ENCODE measurements at places on chromosomes 7 and 10. TPM values are rescaled to one million over a fixed set of nuclear protein-coding genes. Genes with fewer than 3 reads are reported as not detected.

GRCh38 chr7:92034116-92034515 lies 93.5 kb downstream of the AKAP9 start:
- no peak overlapping the region for H3K27ac ChIP-seq
- no peaks in the 10 kb centered on the region for H3K27me3 ChIP-seq
- no peaks in the 10 kb centered on the region for H3K4me1 ChIP-seq
- H3K36me3 ChIP-seq = peaks cover 11% of the 10 kb centered on the region
- no peak for DNase-seq

DNA sequence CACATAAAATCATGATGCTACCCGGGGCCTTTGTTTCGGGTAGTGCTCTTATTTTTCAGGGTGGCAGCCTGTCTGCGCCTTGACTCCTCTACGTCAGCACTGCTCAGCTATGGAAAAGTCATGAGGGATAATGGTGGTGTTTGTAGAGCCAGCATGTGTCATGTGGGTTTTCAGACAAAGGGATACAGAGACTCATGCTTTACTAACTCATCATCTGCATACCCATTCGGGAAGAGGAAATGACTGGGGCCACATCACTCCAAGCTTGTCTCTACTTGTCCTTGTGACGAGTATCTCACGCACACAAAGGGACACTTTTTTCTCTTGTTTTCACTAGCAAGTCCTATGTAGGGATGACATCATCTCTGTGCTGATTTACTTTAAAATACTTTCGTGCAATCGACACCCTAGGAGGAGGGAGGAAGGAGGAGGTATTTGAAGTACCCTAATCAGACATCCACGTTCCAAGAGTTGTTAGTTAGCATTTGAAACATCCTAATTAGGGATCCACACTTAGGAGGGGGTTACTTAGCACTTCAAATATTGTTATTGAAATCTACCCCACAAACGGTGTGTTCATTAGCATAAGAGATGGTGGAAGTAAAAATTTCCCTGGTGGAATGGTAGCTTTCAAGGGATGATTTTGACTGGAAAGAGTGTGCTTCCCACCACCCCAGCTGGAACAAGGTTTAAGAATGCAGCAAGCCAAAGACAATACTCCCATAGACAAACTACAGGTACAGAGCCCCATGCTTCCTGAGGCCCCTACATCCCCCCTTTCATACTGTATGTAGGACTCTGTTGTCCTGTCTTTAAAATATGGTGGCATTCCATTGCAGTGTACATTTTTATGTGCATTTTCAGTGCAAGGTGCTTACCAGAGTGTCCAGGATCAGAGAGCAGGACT lies 52.0 kb downstream of the THNSL1 start:
- peaks cover 6% of the 10 kb centered on the region for H3K4me1 ChIP-seq
- DNase-seq = no peak
- H3K27ac ChIP-seq = no peak overlapping the region
- peaks cover under 1% of the 10 kb centered on the region for H3K27me3 ChIP-seq

The DPP6 gene
- not detected for total RNA-seq

DNA sequence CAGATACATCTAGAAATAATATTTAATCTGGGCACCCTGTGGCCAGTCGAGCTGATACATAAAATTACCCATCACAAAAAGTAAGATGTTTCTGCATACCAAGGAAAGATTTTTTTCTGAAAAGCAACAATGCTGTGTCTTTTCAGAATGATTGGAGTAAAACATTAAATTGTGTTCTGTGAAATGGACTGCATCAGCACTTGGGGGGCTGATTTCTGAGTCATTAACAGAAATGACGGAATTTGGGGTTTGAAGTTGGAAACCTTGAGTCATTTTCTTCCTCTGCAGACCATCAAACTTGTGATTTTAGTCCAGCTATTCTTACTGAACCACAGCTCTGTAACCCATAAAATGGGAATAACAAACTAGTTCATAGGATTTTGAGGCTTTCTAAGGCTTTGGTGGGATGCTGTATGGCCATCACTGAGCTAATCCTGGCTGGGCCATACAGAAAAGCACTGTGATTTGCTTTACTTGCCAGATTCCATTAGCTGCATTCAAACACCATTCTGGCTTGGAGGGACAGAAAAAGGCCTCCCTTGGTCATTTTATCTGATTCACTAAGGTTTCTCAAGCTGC lies 739.4 kb upstream of the IGFBP3 start:
- no peaks in the 10 kb centered on the region for H3K36me3 ChIP-seq
- no peak for DNase-seq
- no peaks in the 10 kb centered on the region for H3K4me1 ChIP-seq
- H3K27ac ChIP-seq = no peak overlapping the region

The SLC39A12 gene
- not detected for total RNA-seq

GRCh38 chr7:121901026-121901425 lies 28.1 kb downstream of the PTPRZ1 start:
- no peak overlapping the region for H3K4me3 ChIP-seq
- H3K27me3 ChIP-seq = no peaks in the 10 kb centered on the region
- no peaks in the 10 kb centered on the region for H3K4me1 ChIP-seq
- no peak overlapping the region for H3K27ac ChIP-seq
- no peak for DNase-seq

The GPR37 gene
- not detected for total RNA-seq

DNA sequence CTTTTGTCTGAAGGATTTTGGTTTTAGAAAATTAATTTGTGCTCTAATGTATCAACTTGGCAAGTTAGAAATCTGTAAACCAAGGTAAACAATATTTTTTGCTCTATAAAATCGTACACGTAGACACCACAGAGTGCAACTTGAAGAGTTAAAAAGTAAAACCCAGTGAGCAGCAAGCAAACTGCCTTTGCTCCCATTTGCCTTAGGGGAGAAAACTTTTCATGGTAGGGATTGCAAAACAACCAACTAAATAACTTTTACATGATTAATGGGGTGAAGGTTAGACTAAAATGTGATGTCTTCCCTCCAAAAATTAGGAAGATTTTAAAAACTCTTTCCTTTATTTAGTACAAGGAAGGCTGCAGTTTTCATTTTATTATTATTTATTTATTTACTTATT lies 224.2 kb upstream of the LYZL1 start:
- no peaks in the 10 kb centered on the region for H3K36me3 ChIP-seq
- H3K4me3 ChIP-seq = no peak overlapping the region
- H3K4me1 ChIP-seq = no peaks in the 10 kb centered on the region
- H3K27me3 ChIP-seq = peaks cover 3% of the 10 kb centered on the region

DNA sequence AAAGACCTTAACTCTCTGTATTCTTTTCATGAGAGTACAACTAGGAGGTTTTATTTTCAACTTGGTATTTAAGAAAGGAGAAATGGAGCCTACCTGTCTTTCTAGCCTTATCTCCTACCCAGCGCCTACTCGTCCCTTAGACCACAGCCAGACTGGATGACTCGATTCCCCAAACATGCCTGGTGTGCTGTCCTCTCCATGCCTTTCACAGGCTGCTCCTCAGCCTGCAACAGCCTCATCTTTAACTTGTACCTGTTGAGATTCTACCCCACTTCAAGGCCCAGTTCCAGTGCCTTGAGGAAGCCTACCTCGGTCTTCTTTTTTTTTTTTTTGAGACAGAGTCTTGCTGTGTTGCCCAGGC lies 29.4 kb downstream of the CPA1 start:
- no peak for DNase-seq
- H3K4me3 ChIP-seq = no peak overlapping the region
- H3K27ac ChIP-seq = no peak overlapping the region
- no peaks in the 10 kb centered on the region for H3K27me3 ChIP-seq

DNA sequence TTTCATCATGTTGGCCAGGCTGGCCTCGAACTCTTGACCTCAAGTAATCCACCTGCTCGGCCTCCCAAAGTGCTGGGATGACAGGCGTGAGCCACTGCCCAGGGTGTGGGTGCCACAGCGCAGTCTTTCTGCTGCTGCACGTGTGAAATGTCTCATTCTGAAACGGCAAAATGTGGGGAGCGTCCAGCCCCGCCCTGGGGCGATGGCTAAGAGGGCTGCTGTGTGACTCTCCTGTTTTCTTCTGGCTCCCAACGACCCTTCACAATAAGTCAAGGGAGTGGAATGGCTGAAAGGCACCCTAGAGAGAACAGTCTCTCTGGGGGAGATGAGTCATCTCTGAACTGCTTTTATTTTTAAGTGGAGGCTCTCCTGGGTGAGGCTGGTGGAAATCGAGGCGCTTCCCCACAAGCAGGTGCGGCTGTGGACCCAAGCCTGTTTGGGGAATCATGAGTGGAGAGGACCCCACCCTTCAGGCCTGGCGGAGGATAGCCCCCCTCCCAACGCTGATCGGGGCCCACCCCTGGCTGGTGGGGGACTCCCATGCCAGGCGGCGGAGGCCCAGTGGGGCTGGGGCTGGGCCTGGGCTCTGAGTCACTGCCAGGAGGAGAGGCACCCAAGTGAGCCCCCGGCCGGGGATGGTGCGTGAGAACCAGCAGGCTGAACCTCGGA lies 18.0 kb downstream of the ADAP1 start:
- no peaks in the 10 kb centered on the region for H3K27me3 ChIP-seq
- H3K4me3 ChIP-seq = no peak overlapping the region
- H3K27ac ChIP-seq = no peak overlapping the region
- H3K36me3 ChIP-seq = no peaks in the 10 kb centered on the region

DNA sequence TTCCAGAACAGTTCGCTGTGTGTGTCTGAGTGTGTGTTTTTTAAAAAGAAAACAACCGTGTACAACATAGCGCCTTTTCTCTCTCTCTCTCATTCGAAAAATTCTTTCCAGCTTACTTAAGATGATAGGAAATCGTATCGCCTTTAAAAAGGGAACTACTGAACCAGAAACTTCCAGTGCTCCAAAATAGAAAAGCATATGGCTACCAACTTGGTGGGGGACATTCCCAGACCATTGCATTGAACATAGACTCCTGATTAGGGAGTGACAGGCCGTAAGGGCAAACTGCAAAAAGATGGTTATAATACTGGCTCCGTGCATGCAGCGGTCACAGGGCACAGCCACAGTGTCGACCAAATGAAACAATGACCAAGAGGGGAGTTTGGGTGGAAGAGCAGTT lies 94.4 kb upstream of the FGFR2 start:
- H3K4me3 ChIP-seq = no peak overlapping the region
- no peaks in the 10 kb centered on the region for H3K27me3 ChIP-seq
- H3K36me3 ChIP-seq = no peaks in the 10 kb centered on the region
- no peaks in the 10 kb centered on the region for H3K4me1 ChIP-seq

DNA sequence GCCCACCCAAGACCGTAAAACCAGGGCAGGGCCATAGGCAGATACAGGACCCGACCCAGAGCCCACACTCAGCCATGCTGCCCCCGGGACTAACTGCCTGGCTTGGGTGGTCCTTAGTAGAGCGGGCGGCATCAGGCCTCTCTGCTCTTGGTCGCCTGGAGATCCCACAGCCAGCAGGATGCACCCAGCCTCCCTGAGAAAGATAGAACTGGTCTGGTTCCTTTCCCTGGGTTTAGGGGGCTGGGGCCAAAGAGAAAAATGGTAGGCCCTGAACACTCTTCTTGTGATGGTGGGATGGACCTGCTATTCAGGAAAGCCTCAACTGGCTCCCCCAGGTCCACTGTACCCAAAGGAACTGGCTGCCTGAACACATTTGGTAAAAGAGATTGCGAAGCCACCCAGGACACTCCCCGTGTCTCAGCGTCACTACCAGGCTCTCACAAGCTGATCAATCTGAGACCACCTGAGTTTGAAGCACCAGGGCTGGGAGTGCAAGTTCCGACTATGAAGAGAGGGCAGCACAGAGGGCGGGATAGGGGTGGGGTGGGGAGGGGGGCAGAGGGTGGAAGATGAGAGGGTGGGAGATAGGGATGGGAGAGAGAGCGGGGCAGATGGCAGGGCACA lies 591.5 kb downstream of the DNAJB6 start:
- no peak overlapping the region for H3K4me3 ChIP-seq
- H3K27me3 ChIP-seq = peaks cover 4% of the 10 kb centered on the region
- H3K4me1 ChIP-seq = peaks cover 16% of the 10 kb centered on the region
- H3K27ac ChIP-seq = no peak overlapping the region
- H3K36me3 ChIP-seq = peaks cover 8% of the 10 kb centered on the region

The COL17A1 gene
- not detected for total RNA-seq

The GSTO2 gene
- total RNA-seq = 3.6 TPM

DNA sequence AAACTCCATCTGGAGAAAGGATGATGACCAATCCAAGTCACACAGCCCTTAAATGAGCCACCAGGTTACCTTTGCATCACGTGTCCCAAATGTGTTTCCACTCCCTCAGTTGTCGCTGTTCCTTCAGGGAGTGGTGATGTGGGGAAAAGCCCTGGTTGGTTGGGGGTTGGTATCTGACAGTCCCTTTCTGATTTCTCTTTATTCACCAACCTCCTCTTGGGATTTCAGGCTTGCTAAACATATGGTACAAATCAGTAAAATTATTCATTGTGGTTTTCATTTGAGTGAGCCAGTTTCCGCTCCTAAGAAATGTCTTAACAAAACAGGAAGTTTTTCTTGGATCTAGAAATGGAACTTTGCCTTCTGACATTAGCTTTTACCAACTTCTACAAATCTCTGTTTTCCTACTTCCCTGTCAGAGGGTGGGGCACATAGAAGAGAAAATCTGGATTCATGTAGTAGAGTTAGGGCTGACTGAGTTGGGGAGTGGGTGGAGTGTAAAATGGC lies 40.0 kb upstream of the KMT2E start:
- no peaks in the 10 kb centered on the region for H3K36me3 ChIP-seq
- peaks cover 14% of the 10 kb centered on the region for H3K4me1 ChIP-seq
- H3K27ac ChIP-seq = no peak overlapping the region
- no peaks in the 10 kb centered on the region for H3K27me3 ChIP-seq

DNA sequence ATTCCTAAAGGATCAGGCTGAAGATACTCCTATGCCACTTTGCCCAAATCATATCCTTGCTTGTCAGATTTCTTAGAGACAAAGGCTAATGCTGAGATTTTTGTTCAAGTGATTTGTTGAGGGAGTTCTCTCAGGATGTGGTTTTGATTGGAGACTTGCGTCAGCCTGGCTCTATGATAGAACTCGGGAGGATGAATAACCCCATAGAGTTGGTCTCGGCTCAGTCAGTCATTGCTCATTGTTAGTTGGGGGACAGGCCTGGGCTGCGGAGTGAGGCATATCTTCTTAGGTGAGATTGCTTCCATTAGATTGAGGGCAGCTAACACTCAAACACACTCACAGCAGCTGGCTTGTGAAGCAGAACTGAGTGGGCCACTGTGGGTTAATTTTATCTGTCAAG lies 203.4 kb downstream of the KIF20B start:
- H3K36me3 ChIP-seq = no peaks in the 10 kb centered on the region
- H3K4me3 ChIP-seq = no peak overlapping the region
- H3K4me1 ChIP-seq = no peaks in the 10 kb centered on the region
- peaks cover 20% of the 10 kb centered on the region for H3K27me3 ChIP-seq
- no peak overlapping the region for H3K27ac ChIP-seq
- peak; percentile 49 for DNase-seq

DNA sequence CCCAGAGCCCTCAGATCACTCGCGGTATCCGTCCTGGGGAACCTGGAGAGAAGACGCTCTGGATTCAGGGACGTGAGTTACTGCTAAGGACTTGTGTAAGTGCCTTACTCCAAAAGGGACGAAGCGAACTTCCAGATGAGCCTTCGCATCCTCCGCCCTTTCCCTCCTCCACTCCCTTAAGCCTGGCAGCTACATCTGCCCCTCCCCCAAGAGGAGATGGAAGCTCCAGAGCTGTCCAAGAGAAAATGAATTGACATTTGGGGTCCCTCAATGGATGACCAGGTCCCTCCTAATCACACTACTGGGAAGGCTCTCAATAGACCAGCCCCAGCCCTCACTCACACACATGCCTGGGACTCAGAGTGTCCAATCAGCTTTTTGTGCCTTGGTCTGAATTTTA lies 31.3 kb upstream of the GDF10 start:
- H3K27ac ChIP-seq = no peak overlapping the region
- H3K4me3 ChIP-seq = no peak overlapping the region
- H3K36me3 ChIP-seq = peaks cover 10% of the 10 kb centered on the region
- H3K27me3 ChIP-seq = no peaks in the 10 kb centered on the region
